Stimulated activated CD8-positive, alpha-beta memory T cell treated with anti-CD3 and anti-CD28 coated beads, Interleukin-7, amount 100 ng/mL, for 4 hours (primary cell): ENCODE measurements at places on chromosomes 11 and 22.

GRCh38 chr11:2835296-2835695, 50.3 kb downstream of the CDKN1C start:
- DNase-seq = no peak

- DNase-seq = no peak
These were observed 207.5 kb downstream of the MN1 start for GRCh38 chr22:27594020-27594419.

DNA sequence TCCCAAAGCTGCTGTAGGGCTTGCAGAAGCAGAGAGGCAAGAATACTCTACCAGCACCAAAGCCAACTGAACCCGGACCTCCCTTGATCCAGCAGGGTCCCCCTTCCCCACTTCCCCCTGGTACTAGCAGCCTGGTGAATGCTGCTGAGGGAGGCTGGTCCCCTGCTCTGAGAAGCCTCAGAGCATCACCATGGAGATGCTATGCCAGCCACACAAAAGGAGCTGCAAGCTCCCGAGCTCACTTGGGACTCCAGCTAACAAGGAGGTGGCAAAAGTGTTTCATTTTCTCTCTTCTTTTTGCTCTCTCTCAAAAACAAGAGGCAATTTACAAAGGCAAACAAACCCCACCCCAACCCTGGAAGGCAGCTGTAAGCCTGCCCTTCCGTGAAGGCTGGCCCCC, 509.8 kb downstream of the BUD13 start:
- DNase-seq = no peak

- DNase-seq = no peak
These were observed 1735.0 kb downstream of the LRRC4C start for GRCh38 chr11:39724404-39724803.

- DNase-seq = no peak
These were observed 106.0 kb downstream of the NAV2 start for GRCh38 chr11:19818619-19819018.

- DNase-seq = no peak
These were observed 64.0 kb upstream of the PTPRJ start for GRCh38 chr11:47916361-47916841.

- DNase-seq = no peak
These were observed 16.5 kb downstream of the RDX start for GRCh38 chr11:110279881-110280280.

- DNase-seq = no peak
These were observed 24.6 kb downstream of the ATXN10 start for GRCh38 chr22:45696227-45696626.

GRCh38 chr11:103295704-103296103, 186.5 kb downstream of the DYNC2H1 start:
- no peak for DNase-seq

GRCh38 chr22:25643232-25644000, 78.9 kb downstream of the GRK3 start:
- DNase-seq = no peak

GRCh38 chr11:101034076-101034475, 95.5 kb downstream of the PGR start:
- DNase-seq = no peak

DNA sequence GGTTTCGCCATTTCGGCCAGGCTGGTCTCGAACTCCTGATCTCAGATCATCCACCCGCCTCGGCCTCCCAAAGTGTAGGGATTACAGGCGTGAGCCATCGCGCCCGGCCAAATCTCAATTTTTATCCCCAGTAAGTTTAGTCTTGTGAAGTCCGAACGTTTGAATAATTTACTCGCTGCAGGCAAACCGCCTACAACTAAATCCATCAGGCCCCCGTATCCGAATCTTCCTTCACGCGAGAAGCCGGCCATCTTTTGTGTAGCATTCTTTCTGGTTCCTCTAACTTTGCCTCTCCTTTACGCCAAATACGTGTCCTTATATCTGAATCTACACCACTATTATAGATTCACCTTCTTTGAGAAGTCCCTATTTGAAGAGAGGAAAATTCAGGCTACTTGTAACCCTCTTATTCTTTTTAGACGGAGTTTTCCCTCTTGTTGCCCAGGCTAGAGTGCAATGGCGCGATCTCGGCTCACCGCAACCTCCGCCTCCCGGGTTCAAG, 581 bp upstream of the EIF3L start:
- no peak for DNase-seq

GRCh38 chr11:24234822-24235508, 261.9 kb upstream of the LUZP2 start:
- DNase-seq = no peak

DNA sequence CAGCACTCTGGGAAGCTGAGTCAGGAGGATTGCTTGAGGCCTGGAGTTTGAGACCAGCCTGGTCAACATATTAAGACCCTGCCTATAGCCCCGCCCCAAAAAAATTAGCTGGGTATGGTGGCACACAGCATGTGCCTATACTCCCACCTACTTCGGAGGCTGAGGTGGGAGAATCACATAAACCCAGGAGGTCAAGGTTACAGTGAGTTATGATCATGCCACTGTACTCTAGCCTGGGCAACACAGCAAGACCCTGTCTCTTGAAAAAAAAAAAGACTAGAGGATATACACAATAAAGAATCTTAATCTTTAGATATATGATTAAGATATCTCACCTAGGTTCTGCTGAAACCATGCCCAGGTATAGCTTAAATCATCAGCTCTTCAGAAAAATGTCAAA, 136.7 kb downstream of the APOL5 start:
- DNase-seq = no peak

GRCh38 chr11:128116885-128117284, 470.5 kb downstream of the ETS1 start:
- DNase-seq = no peak

- no peak for DNase-seq
These were observed 748.5 kb downstream of the BRD1 start for GRCh38 chr22:49079027-49079725.
